Fibroblast of skin of right biceps (primary cell): ENCODE measurements at places on chromosomes 1 and 21.

DNA sequence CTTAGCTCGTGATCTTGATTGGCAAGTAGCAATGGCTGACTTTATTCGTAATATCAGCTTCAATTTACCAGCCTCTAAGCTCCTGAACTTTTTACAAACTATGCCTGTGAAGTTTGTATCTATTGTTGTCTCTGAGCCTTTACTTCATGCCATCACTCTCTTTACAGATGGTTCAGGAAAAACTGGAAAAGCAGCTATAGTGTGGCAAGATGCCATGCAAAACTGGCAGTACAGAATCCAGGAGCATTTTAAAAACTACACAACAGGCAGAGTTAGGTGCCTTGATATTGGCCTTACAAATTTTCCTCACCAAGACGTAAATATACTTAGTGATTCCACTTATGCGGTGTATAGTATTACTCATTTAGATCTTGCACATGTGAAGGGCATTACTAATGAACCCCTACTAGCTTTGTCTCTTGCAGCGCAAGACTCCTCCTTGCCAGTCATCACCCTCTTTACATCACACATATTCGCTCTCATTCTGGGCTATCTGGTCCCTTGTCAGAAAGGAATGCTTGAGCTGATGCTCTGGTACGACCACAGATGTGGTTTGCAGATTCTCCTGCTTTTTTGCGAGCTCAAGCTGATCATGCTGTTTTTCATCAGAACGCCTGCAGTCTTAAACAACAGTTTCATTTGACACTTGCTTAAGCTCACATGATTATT lies 36.3 kb downstream of the CLCA1 start:
- peak; percentile 79 for DNase-seq

- DNase-seq = peak; percentile 53
These were observed 26.1 kb downstream of the ZP4 start for GRCh38 chr1:237864338-237865244.

GRCh38 chr1:222754366-222755139 lies 17.6 kb downstream of the FAM177B start:
- peak; percentile 86 for DNase-seq

GRCh38 chr1:214637722-214638458 lies 34.9 kb downstream of the CENPF start:
- DNase-seq = peak; percentile 58

DNA sequence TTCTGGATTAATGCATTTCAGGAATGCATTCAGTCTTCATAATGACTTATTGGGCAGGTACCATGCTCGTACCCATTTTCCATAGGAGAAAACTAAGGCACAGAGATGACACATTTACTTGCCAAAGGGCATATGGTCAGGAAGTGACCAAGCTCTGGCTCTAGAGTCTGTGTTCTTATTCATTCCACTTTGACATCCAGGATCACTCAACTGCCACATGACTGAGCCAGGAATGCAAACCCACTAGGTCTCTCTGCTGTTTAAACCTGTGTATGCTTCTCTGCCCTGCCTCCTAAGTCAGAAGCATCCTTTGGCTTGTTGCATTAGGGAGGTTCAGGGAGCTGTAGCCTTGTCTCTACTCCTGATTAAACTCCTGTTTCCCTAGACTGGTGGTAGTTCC lies 7.5 kb downstream of the KAZN start:
- DNase-seq = no peak

DNA sequence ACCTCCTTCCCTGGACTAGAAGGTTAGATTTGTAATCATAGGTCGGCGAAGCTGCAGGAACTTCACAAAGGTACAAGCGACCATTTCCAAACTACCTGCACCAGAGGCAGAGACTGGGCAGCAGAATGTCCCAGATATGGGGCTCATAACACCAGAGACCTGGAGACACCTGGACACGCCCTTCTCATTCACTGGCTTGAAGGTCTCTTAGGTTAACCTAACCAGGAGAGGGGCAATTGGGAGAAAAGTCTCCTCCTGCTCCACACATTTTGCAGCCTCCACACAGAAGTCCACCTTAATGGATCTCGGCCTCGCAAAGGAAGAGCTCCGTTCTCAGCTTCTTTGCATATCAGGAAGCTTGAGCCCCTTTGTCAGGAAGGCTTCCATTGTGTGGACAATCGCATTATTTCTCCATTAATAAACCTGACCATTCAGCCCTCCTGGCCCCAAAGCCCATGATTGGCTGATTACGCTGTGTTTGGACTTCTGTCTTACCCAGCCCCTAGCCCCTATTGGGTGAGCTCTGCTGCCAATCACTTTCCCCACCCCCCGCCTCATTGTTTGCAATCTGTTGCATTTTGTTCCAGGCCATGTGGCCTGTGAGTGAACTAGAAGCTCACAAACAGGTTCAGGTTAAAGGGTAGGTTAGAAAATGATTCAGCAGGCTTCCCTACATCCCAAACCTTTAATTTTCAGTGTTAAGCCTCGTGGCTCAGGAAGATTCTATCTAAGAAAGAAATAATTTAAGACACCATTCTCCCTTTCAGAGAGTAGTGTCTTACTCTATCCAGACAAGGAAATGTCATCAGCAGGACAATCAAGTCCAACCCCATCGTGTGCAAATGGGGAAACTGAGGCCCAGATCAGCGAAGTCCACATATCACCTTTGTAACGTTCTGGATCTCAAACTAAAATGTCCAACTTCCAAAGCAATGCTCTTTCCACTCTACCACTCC lies 2.8 kb downstream of the MYCL start:
- DNase-seq = peak; percentile 71

GRCh38 chr1:1124508-1124785 lies 8.6 kb upstream of the C1orf159 start:
- no peak for DNase-seq

- peak; percentile 98 for DNase-seq
These were observed 93.5 kb downstream of the SIK1 start for GRCh38 chr21:43333298-43334062.

GRCh38 chr1:209505044-209505443 lies 78.5 kb upstream of the CAMK1G start:
- DNase-seq = peak; percentile 82

DNA sequence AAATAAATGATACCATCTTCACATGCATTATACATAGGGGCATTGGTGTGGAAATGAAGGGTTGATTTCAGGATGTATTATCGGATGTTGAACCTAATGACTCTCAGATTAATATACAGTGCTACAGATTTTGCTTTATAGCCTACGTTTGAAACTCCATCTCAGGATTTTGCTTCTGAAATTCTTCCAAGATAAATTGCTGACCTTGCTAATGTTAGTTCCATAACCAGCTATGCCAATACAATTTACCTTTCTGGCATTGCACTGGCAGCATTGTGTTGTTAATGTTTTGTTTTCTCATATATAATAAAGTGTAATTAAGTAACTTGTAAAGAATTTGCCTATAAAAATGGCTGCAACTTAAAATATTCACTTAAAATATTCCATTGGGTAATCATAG lies 350.1 kb downstream of the CHRM3 start:
- DNase-seq = no peak

- DNase-seq = no peak
These were observed 275.2 kb upstream of the DPYD start for GRCh38 chr1:98196012-98196411.

DNA sequence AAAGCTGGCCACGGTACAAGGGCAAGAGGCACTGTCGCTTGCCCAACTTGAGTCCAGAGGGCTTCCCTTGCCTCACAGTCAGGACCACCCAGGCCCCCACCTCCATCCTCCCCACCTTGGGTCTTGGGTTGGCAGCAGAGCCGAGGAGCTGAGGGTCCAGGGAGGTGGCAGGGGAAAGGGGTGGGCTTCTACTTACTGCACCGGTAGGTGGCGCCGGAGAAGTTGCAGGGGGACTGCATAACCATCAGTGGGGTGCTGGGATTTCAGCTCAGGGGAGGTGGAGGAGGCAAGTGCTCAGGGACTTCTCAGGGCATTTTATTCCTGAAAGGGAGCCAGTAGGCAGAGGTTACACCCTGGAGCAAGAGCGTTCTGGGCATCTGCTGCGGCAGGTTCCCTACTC lies 44.0 kb downstream of the TRIM62 start:
- peak; percentile 49 for DNase-seq

DNA sequence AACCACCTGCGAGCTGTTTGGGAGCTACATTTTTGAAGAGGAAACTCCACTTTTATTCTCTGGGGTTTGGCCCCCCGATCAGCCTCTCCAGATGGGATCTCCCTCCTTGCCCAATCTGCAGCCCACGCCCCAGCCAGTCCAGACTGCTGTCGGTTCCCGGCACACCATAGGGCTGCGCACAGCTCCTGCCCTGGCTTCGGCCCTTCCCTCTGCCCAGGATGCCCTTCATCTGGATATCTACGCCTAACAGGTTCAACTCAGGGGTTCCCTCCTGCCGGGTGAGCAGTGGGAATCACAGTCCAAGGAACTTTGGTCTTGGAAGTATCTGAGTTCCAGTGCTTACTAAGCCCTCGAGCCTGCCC lies 135.3 kb downstream of the KAZN start:
- no peak for DNase-seq

- no peak for DNase-seq
These were observed 16.2 kb downstream of the HLX start for GRCh38 chr1:220895412-220895946.

DNA sequence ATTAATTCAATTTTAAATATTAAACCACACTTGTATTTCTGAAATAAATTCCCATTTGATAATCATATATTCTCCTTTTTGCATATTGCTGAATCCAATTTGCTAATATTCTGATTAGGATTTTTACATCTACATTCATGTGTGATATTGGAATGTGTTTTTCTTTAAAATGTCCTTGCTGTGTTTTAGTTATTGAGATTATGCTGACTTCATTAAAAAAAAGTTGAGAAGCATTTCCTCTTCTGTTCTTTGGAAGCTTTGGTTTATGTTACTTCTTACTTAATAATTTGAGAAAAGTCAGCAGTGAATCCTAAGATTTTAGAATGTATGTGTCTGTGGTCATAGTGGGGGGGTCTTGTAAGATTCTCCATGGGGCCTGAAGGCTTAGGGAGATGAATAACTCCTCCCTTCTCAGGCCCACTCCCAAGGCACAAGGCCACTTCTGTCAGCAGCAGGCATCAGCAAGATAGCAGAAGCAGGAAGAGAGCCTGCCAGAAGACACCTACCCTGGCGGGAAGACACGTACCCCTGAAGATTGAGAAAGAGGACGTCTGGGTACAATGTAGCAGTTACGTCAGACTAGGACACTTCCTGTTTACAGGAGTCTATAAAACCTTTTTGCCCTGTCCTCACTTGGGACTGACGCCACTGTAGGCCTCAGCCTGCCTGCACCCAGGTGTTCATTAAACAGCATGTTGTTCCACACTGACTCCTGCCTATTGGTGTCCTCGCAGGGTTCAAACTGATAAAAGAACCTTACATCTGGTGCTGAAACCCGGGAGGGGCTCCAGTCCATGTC lies 56.9 kb downstream of the ODF2L start:
- DNase-seq = no peak

- no peak for DNase-seq
These were observed 411.3 kb downstream of the PTPRU start for GRCh38 chr1:29647581-29647980.

DNA sequence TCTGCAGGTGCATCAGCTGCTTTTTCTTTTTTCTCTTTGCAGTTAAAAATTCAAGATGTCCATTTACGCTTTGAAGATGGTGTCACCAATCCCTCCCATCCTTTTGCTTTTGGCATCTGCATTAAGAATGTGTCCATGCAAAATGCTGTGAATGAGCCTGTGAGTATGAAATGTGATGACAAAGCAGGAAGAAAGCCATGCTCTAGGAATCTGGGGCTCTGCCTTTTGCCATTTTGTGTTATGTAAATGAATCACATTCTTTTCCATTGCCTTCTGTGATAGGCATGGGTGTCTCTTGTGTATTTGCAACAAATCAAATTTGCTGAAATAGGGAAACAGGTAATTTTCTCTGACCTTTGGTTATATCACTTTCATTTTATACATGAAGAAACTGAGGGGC lies 19.4 kb downstream of the VPS13D start:
- DNase-seq = peak; percentile 44

DNA sequence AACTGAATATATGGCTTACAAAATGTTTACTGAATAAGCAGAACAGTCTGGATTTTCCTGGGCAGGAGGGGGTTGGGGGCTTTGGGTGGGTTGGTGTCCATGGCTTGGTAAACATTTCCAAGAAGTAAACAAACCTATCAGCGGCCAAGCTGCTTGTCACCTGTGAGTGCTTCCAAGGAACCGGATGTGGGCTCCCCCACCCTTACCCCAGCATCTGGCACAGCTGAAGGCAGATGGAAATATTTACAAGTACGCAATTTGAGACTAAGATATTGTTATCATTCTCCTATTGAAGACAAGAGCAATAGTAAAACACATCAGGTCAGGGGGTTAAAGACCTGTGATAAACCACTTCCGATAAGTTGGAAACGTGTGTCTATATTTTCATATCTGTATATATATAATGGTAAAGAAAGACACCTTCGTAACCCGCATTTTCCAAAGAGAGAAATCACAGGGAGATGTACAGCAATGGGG lies at the start of gene CLCA1:
Gene CLCA1 (plus strand): TSS at position 427 of the 477 bp plus-strand sequence. CDS start 45 bp downstream, at position 472.
- no peak for DNase-seq

- peak; percentile 95 for DNase-seq
These were observed at the start of gene S100A3 for GRCh38 chr1:153548722-153549688. Gene S100A3, minus strand, starts transcription at chr1:153549258. Its CDS starts 773 bp downstream, at chr1:153548485.

GRCh38 chr21:42337830-42338728 lies 12.7 kb downstream of the TFF2 start:
- DNase-seq = peak; percentile 17

DNA sequence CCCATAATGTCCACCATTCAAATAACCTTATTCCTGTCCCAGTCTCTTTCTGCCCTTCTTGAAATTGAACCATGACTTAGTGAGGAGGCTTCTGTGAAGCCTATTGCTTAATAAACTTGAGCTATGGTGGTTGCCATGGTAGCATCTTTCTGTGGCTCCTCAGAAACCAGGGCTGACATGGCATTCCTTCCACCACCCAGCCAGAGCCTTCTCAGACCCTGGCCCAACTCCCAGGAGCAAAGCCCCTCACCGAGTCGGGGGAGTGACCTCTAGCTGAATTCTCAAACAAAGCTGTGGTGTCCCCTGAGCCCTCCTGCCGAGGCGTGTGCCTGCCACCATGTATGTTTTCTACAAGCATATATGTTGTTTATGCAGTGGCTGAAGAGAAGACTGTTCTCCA lies 259.1 kb downstream of the CACNA1E start:
- DNase-seq = no peak

DNA sequence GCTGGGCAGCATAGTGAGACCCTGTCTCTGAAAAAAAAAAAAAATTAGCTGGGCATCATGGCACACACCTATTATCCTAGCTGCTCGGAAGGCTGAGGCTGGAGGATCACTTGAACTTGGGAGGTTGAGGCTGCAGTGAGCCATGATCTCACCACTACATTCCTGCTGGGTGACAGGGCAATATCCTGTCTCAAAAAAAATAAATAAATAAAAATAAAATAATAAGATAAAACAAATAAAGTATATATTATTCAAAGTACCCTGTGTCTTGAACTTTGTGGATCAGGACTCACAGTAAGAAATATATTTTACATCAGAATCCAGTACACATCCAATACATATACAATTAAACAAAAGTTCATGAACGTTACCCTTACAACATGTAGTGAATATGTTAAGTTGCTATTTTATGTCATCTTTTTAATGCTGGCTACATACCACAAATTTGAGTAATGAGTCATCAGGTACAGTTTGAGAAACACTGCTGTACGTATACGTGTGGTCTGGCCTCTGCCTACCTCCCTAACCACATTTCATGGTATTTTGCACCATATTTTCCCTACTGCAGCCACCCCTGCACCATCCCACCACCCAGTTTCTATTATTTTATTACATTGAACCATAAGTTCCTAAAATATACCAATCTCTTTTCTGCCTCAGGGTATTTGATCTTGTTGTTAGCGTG lies 4.4 kb downstream of the NME7 start:
- DNase-seq = peak; percentile 94

- no peak for DNase-seq
These were observed 40.1 kb downstream of the SLC9C2 start for GRCh38 chr1:173562813-173563212.
